A549 treated with Hydrocortisone at 1 μM for 4 hours (cell line): ENCODE measurements at places on chromosomes 4 and X. TPM values are rescaled to one million over a fixed set of nuclear protein-coding genes. Genes with fewer than 3 reads are reported as not detected.

Gene SSX2
- not detected in 5 replicates for total RNA-seq

Gene NUP62CL
- total RNA-seq: 13.4 to 17.9 TPM (median 13.9 TPM) in 5 replicates

Gene RPL39
- 3,501 to 4,126 TPM (median 3,665 TPM) in 5 replicates for total RNA-seq

Gene VGLL1
- not detected in 5 replicates for total RNA-seq

Gene SHOX
- total RNA-seq: not detected in 5 replicates

Gene IL15
- 11.6 to 15.4 TPM (median 13.9 TPM) in 5 replicates for total RNA-seq

Gene ZXDB
- total RNA-seq: 7.5 to 10.5 TPM (median 9.9 TPM) in 5 replicates

Gene ZCCHC18
- 0.12 to 0.16 TPM (median 0.13 TPM) in 3 of 5 replicates, not detected in the others for total RNA-seq

Gene TLR2
- total RNA-seq: 0.59 to 0.71 TPM (median 0.61 TPM) in 5 replicates

Gene KLF8
- 0.02 to 0.06 TPM (median 0.03 TPM) in 4 of 5 replicates, not detected in the other for total RNA-seq

Gene C4orf51
- not detected in 5 replicates for total RNA-seq

Gene GRPR
- 0.07 TPM in 1 of 5 replicates, not detected in the others for total RNA-seq

Gene RTL9
- 0.07 to 0.13 TPM (median 0.10 TPM) in 4 of 5 replicates, not detected in the other for total RNA-seq

Gene RIPPLY1
- total RNA-seq: 0.10 to 0.12 TPM in 2 of 5 replicates, not detected in the others

Gene CPZ
- 0.15 to 0.35 TPM (median 0.24 TPM) in 5 replicates for total RNA-seq

Gene LARP1B
- total RNA-seq: 10.7 to 17.2 TPM (median 12.0 TPM) in 5 replicates

Gene MAGEB1
- total RNA-seq: not detected in 5 replicates

Gene PRSS12
- 0.14 to 0.24 TPM (median 0.15 TPM) in 5 replicates for total RNA-seq

Gene JAKMIP1
- 0.05 TPM in 1 of 5 replicates, not detected in the others for total RNA-seq

Gene PABPC1L2A
- total RNA-seq: 0.03 TPM in 1 of 5 replicates, not detected in the others

Gene F11
- not detected in 5 replicates for total RNA-seq

Gene SASH3
- total RNA-seq: not detected in 5 replicates
